ENCODE measurements at places on chromosomes 2 and 18.

DNA sequence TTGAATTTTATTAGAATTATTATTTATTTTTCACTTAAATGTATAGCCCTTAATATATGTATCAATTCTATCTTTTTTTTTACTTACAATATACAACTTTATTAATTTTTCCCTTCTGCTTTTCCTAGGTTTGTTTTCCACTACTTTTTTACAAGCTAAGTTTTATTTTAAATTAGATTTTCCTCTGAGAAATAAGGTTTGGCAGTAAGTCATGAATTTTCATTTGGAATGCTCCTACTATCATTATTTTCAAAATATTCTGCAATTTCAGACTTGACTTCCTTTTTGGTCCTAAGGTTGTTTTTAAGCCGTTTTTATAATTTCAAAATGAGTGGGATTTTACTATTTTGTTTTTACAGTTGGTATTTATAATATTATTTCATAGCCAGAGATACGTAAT, 222.8 kb upstream of the PIEZO2 start:
- DNase-seq, result no peak

DNA sequence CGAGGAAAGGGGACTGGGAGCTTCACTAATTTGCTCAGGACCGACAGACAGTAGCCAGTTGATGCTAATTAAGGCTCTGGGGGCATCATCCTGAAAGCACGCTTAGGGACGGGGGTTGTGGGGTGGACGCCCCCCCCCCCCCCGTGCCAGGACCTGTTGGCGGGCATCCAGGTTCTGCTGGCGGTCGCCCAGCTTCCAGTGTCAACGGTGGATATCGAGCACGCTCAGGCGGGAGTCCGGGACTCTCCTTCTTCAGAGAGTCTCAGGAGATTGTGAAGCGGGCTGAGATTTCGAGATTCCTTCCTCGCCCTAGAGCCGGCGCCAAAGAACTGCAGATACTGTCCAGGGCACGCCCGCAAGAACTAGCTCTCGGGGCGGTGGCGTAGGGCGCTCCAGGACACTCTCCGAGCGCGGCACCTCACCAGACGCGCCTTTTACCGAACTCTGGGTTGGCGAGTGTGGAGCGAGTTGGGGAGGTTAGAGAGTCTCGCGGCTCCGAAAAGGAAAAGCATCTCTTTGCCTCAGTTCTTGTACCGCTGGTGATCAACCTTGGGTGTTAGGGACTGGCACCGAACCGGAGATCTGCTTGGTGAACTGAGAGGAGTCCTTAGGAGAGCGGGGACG, 5.6 kb downstream of the RAX start:
- no peak for DNase-seq

- no peak for DNase-seq
Observed at GRCh38 chr2:238852206-238852869, 4.5 kb downstream of the TWIST2 start.

DNA sequence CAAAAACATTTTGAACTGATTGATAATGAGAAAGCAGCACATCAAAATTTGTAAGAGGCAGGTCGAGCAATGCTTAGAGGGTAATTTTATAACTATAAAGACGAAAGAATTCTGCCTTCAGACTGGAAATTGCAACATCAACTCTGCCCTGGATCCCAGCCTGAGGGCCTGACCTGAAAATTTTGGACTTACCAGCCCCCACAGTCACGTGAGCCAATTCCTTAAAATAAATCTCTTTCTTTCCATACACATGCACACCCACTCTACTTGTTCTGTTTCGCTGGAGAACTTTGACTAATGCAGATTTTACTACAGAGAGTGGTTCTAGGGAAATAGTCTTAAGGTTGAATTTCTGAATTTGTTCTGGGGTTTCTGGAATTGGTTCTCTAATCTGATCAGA, 14.6 kb upstream of the ACOXL start:
- peak; percentile 26 for DNase-seq

GRCh38 chr18:39208729-39209128, 1643.1 kb upstream of the CELF4 start:
- DNase-seq, result no peak

- DNase-seq, result no peak
Observed at GRCh38 chr2:68052717-68053422, 9.9 kb downstream of the C1D start.

- DNase-seq, result peak; percentile 56
Observed at GRCh38 chr2:218367415-218368149, 10.9 kb downstream of the CATIP start.

Measured in fibroblast of upper back skin (primary cell).